Stimulated activated CD8-positive, alpha-beta memory T cell treated with anti-CD3 and anti-CD28 coated beads, Interleukin-7, amount 100 ng/mL, for 1 hour (primary cell): ENCODE measurements at places on chromosomes 3 and 15.
A peak's percentile ranks its signal among the peaks of the same experiment; 100 is the strongest.

DNA sequence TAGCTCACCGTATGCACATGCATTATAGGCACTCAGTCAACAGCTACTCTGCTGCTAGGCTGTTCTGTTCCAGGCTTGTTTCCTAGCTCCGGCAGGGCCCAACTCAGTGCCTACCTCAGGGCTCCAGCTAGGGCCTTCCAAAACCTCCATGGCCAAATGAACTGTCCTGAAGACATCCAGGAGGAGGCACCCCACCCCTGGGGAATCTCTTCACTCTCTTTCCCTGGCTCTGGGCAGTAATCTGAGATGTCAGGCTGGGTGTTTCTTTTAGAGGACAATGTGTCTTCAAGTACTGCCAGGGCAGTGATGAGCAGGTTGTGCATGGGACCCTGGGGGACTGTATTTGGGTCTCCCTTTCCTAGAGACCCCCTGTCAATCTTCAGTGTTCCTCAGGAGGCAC lies 38.3 kb upstream of the TPM1 start:
- DNase-seq = no peak

- DNase-seq = no peak
These were observed 2.9 kb upstream of the GMNC start for GRCh38 chr3:190865419-190865818.

DNA sequence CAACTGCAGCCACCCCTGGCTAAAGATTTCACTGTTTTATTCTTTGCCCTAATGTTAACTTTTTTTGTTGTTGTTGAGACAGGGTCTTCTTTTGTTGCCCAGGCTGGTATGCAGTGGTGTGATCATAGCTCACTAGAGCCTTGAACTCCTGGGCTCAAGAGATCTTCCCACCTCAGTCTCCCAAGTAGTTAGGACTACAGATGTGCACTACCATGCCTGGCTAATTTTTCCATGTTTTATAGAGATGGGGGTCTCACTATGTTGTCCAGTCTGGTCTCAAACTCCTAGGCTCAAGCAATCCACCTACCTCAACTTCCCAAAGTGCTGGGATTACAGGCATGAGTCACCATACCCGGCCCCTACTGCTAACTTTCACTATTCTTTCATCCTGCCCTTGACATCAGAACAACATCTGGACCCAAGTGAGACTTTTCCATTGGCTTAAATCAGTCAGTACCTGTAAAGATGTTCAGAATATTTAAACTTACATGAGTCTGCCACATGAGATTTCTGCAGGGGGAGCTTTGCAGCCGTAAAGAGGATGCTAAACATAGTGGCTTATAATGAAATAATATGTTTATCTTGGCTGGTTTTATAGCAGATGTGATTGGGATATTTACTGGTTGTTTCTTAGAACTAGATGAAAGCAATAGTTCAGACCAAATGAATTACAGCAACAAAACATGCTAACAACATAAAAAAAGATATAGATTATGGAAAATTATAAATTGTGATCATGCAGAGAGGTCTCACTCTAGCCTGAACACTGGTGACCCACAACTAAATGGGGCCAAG lies 73.6 kb downstream of the HMG20A start:
- no peak for DNase-seq

DNA sequence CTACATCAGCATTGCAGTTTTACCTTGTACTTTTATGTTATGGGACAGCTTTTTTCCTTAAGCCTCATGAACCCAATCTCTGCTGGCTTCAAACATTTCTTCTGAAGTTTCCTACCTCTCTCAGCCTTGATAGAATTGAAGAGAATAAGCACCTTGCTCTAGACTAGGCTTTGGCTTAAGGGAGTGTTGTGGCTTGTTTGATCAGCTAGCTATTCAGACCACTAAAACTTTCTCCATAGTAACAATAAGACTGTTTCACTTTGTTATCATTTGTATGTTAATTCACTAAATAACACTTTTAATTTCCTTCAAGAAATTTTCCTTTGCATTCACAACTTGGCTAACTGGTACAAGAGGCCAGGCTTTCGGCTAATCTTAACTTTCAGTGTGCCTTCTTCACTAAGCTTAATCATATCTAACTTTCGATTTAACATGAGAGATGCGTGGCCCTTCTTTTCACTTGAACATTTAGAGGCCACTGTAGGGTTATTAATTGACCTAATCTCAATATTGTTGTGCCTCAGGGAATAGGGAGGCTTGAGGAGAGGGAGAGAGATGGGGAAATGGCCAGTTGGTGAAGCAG lies 8.1 kb upstream of the TIGIT start:
- no peak for DNase-seq

- no peak for DNase-seq
These were observed 11.2 kb downstream of the SH3GL3 start for GRCh38 chr15:83458381-83458780.

GRCh38 chr3:16061491-16061890 lies 113.0 kb upstream of the GALNT15 start:
- DNase-seq = no peak

- no peak for DNase-seq
These were observed 82.5 kb downstream of the KLF13 start for GRCh38 chr15:31409171-31409570.

DNA sequence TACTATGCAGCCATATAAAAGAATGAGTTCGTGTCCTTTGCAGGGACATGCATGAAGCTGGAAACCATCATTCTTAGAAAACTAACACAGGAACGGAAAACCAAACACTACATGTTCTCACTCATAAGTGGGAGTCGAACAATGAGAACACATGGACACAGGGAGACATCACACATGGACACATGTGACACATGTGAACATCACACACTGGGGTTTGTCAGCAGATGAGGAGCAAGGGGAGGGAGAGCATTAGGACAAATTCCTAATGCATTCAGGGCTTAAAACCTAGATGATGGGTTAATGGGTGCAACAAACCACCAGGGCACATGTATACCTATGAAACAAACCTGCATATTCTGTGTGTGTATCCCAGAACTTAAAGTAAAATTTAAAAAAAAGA lies 408.0 kb downstream of the EPHB1 start:
- DNase-seq = no peak

- no peak for DNase-seq
These were observed 78.5 kb downstream of the RPLP1 start for GRCh38 chr15:69530991-69531664.

DNA sequence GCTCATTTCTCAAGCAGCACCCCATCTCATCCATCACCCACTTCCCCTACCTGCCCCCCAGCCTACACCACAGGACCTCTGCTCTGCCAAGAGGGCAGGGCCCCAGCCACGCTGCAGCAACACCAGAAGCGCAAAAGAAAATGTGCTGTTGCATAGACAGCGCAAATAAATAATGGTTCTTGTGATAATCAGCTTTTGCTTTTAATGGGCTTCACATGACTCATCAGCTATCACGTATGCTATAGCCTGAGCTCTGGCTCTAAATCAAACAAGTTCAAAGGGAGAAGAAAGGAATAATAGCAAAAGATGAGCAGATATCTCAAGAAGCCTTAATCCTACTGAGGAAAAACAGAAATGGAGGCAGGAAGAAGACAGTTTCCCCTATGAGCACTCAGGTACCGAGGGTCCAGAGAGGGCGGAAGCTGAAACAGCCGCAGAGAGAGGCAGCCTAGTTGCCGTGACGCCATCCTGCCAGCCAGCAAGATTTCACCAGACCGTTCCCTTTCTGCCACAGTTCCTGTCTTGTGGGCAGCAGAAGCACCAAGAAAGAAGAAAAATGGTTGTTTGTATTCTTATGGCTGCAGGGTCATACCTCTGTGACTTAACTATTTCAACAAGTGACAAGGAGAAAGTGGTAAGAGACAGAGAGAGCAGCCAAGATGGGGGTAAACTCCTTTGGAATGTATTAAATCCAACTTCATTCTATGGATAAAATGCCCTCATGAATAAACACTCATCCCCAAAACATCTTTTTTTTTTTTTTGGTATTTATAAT lies 22.0 kb downstream of the RAB27A start:
- peak; percentile 36 for DNase-seq

GRCh38 chr3:52777959-52778805 lies 783 bp downstream of the ITIH1 start:
- DNase-seq = no peak

DNA sequence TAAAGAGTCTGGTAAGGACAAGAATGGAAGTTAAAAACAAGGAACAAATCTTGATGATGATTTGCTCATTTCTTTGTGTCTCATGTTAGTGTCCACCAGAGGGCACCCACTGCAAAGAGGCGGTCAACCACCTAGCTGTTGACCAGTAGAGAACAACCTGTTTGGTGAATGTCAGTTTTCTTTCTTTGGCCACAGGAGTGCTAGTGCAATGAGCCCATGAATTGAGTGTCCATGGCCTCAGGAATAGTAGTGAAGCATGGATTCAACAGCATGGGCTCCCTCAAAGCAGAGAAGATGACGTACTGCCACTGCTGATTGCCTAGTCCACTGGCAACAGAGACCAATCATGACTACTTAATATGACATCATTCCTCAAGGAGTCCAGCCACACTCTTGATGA lies 10.7 kb upstream of the CNTN6 start:
- DNase-seq = no peak

- DNase-seq = no peak
These were observed at the start of gene P3H2 for GRCh38 chr3:190120269-190121060. P3H2 (minus strand) TSS chr3:190120897; CDS start chr3:190120731, 166 bp downstream.

- no peak for DNase-seq
These were observed 619 bp upstream of the CMTM8 start for GRCh38 chr3:32237670-32238452.

DNA sequence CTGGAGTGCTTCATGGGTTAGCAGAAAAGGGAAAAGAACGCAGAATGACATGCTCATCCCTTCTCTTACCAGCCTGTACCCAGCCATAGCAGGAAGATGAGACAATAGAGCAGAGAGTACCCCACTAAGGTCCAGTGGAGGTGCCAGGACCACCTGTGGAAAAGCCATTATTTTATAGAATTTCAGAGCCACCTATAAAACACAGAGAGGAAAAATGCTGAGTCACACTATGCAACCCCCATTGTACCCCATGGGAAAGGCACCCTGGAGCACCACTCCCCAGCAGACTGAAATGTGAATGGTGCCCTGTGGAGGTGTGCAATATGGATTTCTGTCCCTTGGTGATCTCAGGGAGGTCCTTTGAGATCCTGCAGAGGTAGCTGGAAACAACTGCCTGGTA lies 97.2 kb downstream of the HES1 start:
- DNase-seq = no peak

- no peak for DNase-seq
These were observed 20.6 kb downstream of the UBE3A start for GRCh38 chr15:25418202-25418601.

DNA sequence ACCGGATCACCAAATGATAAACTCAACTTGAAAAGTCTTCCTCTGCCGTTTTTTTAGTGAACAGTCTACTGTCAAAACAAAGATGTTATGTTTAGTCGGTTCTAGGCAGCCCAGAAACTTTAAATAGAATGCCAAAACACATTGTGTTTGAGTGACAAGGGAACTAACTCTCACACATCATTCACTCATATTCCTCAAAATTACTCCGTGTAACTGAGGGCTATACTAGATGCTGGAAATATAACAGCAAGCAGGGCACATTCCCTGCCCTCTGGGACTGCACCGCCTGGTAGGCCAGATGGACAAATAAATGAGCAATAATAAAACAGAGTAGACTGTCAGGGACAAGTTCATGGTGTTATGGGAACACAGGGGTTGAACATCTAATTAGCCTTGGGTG lies 251.4 kb downstream of the MAGI1 start:
- DNase-seq = no peak

- no peak for DNase-seq
These were observed 98.6 kb downstream of the MYRIP start for GRCh38 chr3:39907981-39908380.

GRCh38 chr15:60411774-60412425 lies 14.1 kb upstream of the ANXA2 start:
- no peak for DNase-seq

DNA sequence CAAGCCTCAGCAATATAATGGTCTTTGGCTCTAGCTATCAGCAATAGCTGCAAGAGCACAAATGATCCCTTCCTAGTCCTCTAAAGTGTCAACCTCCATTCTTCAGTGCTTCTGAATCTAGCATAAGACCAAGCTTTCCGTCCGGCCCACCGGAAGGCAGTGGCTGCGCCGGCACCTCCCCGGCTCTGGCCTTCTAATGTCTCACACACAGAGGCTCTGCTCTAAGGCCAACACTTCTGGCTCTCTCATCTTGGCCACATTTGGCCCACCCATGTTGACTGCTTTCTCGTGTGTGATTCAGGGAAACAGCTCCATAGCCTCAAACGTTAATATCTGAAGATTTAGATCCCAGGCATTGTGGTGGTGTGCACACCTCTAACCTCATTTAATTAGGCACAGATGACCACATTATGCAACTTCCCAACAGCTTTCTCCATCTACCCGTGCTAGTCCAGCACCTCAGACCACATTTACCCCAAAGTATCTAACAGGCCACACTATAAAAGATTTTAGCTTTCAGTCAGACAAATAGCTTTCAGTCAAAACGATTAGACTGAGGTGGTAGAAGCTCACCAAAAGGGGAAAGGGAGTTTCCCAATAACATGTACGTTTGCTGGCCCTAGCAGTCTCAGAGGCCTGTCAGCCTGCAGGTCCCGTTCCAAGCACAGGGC lies 19.3 kb downstream of the SLC51A start:
- DNase-seq = no peak

DNA sequence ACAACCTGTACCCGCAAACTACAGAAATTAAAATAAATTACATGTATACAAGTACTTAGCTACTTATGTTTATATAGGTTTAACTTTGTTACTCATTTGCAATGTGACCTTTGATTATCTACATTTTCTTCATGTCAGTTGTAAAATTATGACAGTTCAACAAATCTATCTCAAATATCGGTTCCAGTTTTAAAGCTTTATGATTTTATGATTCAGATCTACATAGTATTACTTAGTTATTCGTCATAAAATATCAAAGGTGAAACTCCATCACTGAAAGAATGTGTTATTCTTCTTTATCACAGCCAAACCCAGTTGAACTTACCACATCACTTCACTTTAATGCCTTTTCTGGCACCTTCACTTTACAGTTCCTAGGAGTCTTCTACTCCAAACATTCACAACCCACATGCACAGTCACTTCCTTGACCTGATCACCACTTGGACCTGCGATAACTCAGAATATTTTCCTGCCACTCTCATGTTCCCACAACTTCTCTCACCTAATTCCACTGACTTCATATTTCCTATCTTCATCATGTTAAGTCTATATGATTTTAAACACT lies 47.2 kb downstream of the SLITRK3 start:
- DNase-seq = no peak
